ENCODE measurements at places on chromosomes 3 and 15. TPM values are rescaled to one million over a fixed set of nuclear protein-coding genes. Genes with fewer than 3 reads are reported as not detected.

The CP gene
- 0.28 TPM for total RNA-seq

The CCR3 gene
- not detected for total RNA-seq

DNA sequence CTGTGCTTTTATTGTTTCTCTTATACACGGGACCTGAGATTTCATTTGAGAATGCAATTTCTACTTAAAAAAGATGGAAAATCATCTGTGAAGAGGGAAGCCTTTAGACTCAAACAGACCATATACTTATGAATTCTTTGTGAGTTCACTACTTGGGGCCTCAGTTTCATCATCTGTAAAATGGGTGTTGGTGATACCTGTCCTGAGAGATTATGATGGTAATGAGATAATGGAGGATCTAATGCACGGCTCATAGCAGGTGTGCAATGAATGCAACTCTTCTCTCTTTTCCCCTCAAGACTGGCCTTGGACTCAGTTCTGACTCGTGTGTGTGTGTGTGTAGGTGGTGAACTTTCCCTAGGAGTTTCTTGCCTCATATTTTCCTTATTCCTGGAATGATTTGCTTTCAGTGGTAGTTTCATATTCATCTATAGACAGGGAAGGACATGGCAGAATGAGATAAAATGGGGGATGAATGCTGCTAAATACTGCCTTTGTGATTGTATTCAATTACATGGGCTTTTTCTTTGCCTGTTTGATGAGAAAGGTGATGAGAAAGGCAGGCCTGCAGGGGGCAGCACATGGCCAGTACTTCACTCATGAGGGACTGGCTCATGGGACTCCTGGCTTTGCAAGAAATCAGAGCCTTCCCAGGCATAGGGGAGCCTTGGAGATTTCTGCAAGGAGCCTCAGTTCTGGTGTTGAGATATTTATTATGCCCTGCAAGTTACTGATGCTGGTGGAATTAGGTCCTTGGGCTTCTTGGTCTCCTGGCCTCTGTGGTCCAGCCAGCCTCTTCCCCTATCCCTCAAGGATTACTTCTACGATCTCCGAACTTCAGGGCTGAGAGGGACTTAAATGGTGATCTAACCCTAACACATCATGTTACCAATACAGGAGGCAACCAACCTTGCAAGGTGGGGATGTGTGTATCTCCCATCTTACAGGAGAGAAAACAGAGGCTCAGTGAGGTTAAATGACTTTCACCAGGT is 70.7 kb downstream of the RPLP1 start:
- peak; percentile 72 for DNase-seq

The LRRC2 gene
- 4.7 TPM for total RNA-seq

The STIMATE gene
- 7.5 TPM for total RNA-seq

The ANKRD63 gene
- under 0.01 TPM for total RNA-seq

GRCh38 chr15:55555089-55555488 is 33.1 kb downstream of the PYGO1 start:
- DNase-seq = no peak

- DNase-seq = peak; percentile 18
Measured at GRCh38 chr3:42195879-42196330, 70.1 kb downstream of the CCK start.

GRCh38 chr3:48404440-48405342 is 25.2 kb downstream of the PLXNB1 start:
- DNase-seq = no peak

The CPLX3 gene
- not detected for total RNA-seq

DNA sequence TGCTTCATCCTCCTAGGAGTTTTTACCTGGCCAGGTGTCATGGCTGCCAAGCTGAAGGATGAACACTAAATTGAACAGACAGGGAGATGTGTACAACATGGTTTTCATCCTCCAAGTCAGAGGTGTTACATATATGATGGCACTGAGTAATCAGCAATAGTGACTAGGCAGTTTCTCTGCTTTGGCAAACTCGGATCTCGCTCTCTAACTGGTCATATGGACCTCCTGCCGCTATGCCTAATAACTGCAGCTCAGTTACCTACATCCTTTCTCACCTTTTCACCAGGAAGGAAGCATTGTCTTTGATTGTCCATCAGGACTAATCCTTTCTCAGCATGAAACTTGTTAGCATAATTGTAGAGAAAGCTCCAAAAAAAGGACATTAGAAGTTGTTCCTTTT is 175.9 kb upstream of the PLSCR5 start:
- DNase-seq = no peak

GRCh38 chr15:65372787-65373067 is 5.1 kb downstream of the IGDCC3 start:
- DNase-seq = no peak

- peak; percentile 91 for DNase-seq
Measured at GRCh38 chr3:192899540-192899982, 18.1 kb downstream of the MB21D2 start.

- DNase-seq = no peak
Measured at GRCh38 chr15:57784081-57784511, 77.6 kb downstream of the POLR2M start.

GRCh38 chr3:170301405-170301804 is 56.1 kb upstream of the SKIL start:
- DNase-seq = peak; percentile 32

DNA sequence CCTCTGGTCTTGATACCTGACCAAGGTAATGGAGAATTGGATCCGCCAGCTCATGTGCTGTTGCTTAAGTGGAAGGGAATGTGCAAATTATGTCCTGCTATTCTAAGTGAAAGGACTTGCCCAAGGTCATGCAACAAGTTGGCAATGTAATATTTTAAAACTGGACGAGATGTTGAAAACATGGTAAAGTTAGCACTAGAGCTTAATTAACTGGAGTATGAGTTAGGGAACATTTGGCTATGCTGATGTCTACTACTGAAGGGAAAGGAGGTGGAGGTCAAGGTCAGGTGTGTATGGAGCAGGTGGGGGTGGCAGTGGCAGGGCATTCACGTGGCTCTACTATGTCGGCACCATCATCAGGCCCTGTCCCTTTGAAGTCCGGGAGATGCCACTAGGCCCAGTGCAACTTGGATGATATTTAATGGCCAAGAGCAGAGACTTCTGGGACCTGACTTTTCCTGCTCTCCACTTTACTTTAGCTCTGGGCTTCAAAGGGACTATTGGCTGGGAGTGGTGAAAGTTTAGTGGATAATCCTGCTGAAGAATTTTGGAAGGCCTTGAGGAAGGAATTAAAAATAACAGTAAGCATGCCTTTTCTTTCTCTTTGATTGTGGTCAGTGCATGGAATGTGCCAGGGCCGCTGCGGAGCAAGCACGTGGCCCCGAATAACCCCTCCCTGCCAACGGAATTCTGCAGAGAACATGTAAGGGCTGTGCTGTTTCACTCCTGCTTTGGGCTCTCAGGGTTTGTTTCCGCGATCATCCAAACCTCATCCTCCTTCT is 14.9 kb downstream of the SMAD3 start:
- DNase-seq = peak; percentile 66

DNA sequence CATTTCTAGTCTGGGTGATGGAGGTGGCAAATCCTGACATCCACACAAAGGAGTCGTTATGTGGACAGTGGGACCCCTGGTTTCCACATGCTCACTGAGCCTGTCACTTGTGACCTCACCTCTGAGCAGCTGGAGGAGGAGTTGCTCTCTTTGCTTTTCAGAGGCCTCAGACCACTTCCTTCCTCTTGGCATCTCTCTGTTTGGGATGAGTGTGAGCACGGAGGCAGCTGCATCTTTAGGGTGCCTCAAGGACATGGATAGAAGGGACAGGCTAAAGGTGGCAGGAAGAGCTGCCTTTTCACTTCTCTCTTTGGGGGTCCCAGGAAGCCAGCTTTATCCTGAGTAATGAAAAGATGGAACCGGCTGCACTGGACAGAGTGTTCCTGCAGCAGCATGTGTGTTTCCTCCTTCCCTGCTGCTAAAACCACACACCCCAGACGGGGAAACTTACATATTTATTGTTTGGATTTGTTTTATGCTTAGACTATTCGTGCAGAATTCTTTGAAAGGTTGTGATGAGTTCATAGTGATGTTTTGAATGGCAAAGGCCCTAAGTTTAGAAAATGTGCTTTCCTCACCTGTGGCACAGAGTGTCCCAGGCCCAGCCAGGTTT is 31.8 kb downstream of the GPR171 start:
- peak; percentile 27 for DNase-seq

DNA sequence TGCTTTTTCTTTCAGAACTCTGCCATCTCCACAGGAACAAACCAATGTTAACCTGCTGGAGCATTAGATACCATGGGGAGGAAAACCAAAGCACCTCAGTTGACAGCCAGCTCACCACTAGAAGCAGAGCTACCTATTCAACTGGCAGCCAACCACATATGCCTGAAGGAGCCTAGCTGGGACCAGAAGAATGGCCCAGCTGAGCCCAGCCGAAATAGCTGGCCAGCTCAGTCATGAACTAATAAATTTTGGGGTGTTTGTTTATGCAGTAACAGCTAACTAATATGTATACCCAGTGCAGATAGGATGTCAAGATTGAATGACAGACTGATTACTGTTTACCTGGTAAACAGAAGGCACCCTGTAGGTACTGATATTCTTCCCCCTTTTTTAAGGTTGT is 1117.5 kb downstream of the TBL1XR1 start:
- no peak for DNase-seq

The KATNBL1 gene
- 50.5 TPM for total RNA-seq

DNA sequence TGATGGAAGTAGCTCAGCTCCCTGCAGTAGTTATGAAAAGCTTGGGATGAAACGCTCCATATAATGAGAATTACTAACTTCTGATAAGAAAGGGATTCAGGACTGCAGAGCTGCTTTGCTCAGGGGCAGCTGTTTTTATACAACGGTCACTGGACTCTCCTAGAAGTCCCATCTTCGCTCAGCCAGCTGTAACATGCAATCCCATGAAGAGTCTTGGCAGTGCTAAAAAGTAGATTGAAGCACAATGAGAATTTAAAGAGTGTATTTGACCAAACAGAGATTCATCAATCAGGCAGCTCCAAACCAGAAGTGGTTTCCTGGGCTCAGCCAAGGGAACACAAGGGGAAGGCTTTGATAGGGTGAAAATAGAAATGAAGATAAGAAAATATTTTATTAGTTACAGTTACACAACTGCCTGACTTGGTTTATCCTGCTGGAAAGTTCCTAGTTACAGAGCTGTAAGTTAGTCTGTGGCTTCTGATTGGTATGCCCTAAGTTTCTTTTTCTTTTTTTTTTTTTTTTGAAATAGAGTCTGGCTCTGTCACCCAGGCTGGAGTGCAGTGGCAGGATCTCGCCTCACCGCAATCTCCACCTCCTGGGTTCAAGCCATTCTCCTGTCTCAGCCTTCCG is 24.1 kb downstream of the SIDT1 start:
- DNase-seq = no peak

The GAP43 gene
- total RNA-seq = 0.36 TPM

GRCh38 chr15:68027388-68027787 is 26.7 kb upstream of the PIAS1 start:
- no peak for DNase-seq

DNA sequence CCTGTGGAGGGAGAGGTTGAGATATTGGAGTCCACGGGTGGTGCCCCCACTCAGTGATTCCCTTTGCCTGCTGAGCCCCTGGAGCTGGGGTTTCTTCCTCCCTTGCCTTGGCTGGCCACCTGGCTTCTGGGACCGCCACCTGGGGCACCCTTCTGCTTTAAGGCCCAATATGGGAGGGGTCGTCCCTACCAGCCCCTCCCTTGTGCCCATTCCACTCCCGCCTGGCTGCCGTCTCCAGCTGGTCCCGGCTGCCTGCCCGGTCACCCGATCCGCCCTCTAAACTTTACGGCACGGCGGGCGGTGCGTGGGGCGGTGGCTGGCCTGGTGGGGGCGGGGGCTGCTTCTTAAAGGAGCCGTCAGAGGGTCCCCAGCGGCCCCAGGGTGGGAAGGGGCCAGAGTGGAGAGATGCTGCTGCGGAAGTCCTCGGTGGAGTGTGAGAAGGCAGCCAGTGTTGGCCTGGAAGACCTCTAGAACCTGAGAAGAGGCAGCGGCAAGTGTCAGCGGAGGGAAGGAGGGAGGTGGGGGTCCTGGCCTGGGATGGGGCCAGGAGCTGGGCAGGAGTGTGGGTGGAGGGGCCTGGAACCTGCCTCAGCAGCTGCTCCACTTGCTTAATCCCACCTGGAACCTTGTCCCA is 1.6 kb upstream of the SEMA3B start:
- DNase-seq = no peak

The ATP1B3 gene
- total RNA-seq = 64.3 TPM
